Activated CD4-positive, alpha-beta T cell treated with anti-CD3 and anti-CD28 coated beads, Interleukin-2, Interleukin-4, amounts not matched to agents 100 ng/mL and 50 ng/mL, durations not matched to agents 16 hours and 8 hours (primary cell): ENCODE measurements at places on chromosomes 2 and 18.

- DNase-seq, result peak; percentile 32
These were observed 131.9 kb downstream of the MYO1B start for GRCh38 chr2:191376981-191377629.

DNA sequence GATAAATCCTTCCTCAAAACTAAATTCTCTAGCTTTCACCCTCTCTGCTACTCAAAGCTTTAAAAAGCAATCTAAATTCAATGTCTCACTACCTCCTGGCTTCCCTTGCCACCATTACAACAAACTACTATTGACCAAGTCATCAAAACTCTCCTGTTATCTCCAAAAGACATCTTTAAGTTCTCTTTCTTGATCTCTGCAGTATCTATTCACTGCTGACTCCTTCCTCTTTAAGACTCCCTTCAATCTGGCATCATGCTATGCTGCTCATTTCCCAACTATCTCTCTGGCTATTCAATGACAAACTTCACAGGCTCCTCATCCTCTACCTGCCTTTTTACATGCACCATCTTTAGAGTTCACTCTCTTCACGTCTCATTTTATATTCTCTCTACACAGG, 5.9 kb downstream of the PPP3R1 start:
- no peak for DNase-seq

GRCh38 chr2:28296243-28296642, 96.4 kb upstream of the FOSL2 start:
- no peak for DNase-seq

- no peak for DNase-seq
These were observed 30.7 kb downstream of the STON1 start for GRCh38 chr2:48560546-48561209.

- DNase-seq, result peak; percentile 27
These were observed 28.2 kb downstream of the OSBPL1A start for GRCh38 chr18:24369426-24369825.

GRCh38 chr2:233081731-233082221, 21.6 kb downstream of the INPP5D start:
- DNase-seq, result no peak

DNA sequence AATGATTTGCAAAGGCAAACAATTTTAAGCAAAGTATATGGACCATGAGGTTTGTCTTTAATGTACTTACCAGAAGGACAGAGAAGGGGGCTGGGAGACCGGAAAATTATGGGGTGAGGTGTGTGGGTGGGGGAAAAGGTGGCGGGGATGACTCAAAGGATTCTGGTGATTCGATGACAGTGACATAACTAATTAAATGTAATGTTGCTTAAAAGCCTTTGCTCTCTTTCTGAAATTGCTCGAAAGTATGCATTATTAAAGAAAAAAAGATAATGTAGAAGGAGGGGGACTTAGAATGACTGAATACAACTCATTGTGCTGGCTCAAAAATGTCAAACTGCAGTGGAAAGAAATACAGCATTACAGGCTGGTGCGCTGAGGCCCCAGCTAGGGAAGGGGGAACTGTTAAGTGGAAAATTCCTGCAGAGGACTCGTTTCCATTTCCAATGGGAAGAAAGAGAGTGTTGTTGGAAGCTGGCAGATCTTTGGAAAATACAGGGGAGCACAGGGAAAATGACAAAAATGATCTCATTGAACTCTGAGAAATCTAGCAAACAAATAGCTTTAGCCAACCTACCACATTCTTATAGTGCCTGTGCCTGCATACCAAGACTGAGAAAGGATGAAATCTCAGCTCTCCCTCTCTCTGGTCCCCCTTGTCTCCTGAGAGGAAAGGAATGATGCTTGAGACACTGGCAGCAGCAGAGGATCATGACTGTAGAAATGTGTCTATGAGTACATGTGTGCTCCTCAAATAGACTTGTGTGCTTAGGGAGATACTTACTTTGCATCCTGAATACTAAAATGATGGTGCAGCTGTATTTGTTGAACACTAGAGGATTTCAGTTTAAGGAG, 632.4 kb downstream of the NYAP2 start:
- peak; percentile 4 for DNase-seq

- DNase-seq, result peak; percentile 44
These were observed 85.8 kb upstream of the FAM237A start for GRCh38 chr2:206556357-206556949.

GRCh38 chr18:42937436-42937835, 178.0 kb downstream of the RIT2 start:
- DNase-seq, result no peak

DNA sequence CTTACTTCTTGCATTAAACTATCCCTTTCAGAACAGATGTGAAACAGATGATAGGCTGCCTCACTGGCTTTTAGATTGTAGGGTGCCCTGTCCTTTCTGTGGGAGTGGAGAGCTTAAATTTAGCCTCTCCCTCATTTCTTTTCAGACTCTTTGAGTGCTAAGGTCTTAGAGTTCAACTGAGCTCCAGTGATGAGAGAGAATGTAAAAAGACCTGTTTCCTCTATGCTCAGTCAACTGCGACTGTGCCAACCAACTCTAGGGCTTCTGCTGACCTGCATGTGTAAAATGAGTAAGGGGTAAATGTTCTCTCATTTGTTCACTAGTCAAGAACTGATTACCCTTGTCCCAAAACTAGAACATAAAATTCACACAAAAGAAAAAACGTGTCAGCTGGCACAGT, 104.8 kb upstream of the TGFA start:
- no peak for DNase-seq
